ENCODE measurements at places on chromosomes 4 and X.

- DNase-seq: no peak
Measured at GRCh38 chrX:42127563-42127962, 204.2 kb upstream of the CASK start.

DNA sequence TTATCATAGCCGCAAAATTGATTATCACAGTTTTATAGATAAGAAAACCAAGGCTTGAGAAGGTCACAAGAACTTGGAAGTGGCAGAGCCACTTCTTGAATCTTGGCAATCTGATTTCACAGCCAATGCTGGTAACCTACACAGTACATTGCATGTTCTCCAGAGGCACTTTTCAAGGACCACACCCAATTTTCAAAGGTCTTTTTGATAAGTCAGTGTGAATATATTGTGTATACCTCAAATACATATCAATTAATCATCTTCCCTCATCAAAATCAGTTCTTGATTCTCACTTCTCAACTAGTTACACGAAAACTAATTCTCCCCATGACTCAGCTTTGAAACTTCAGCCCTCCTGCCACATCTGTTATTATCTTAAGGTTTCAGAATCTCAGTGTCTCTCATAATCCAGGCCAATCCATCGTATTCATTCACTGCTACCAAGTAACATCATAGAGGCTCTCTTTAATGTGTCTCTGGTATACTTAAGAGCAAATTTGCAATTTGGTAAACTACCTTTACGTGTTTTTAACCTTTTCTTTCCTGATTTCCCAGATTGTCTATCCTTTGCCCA is 16.8 kb downstream of the CAMK2D start:
- DNase-seq: no peak

- DNase-seq: no peak
Measured at GRCh38 chrX:140318296-140318695, 186.6 kb downstream of the SOX3 start.

DNA sequence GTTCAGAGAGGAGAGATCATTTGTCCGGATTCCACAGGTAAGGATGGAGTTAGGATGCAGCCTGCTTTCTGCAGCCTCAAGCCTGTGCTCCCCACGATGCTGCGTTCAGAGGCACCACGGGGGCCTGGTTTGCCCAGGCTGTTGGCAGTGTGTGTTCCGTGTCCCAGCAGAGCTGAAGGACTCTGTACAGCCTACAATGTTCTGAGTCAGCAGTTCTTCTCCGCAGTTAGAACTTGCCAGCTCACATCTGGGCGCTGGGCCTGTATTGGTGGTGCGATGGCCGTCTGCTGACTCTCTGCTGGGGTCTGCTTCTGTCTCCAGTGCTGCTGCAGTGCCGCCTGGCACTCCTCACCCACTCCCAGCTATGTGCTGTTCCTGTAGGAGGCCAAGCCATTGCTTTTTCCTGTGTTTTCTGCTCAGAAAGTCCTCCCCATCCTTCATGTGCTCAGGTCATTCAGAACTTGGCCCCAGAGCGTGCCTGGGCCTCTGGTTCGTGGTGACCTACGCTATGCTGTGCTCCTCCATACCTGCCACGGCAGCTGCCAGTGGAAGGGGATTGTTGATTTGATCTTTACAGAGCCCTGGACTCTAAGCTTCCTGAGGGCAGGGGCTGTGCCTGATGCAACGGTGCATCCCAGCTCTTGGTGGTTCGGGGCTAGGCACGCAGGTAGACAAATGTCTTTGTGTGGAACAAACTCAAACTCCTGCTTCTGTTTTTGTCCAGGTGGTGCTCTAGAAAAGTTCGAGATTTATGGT is 42.6 kb upstream of the TADA2B start:
- DNase-seq: no peak

DNA sequence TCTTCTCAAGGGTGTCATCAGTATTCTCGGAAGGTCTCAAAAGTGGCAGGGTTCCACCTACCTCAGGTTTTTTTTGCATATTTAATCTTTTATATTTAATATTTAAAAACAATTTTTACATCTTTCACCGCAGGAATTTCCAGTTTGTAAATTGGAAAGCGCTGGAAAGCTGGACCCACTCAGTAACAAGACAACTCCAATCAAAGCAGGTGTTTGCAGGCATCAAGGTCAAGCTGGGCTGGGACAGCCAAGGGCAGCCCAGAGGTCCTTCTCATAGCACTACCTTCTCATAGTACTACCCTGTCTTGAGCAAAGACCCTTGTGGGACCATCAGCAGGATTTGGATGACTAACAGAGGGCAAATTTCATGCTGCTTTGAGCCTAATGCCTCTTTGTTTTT is 160.1 kb downstream of the TET2 start:
- no peak for DNase-seq

- no peak for DNase-seq
Measured at GRCh38 chr4:8870647-8871416, 807 bp downstream of the HMX1 start.

DNA sequence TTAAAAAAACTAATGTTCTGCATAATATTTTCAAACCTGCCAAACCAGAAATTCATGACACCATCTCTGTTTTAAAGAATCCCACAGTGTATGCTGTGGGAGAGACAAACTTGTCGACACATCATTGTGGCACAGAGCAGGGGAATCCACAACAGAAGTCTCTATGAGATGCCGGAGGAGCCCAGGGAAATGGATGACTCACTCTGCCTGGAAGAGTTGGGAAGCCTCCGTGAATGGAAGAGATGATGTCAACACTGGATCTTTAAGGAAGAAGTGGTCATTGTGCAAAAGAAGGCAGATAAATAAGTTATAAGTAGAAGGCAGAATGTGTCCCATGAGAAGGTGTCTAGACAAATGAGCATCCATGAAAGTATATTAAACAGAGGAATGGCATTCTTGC is 595.1 kb downstream of the RAB28 start:
- DNase-seq: no peak

DNA sequence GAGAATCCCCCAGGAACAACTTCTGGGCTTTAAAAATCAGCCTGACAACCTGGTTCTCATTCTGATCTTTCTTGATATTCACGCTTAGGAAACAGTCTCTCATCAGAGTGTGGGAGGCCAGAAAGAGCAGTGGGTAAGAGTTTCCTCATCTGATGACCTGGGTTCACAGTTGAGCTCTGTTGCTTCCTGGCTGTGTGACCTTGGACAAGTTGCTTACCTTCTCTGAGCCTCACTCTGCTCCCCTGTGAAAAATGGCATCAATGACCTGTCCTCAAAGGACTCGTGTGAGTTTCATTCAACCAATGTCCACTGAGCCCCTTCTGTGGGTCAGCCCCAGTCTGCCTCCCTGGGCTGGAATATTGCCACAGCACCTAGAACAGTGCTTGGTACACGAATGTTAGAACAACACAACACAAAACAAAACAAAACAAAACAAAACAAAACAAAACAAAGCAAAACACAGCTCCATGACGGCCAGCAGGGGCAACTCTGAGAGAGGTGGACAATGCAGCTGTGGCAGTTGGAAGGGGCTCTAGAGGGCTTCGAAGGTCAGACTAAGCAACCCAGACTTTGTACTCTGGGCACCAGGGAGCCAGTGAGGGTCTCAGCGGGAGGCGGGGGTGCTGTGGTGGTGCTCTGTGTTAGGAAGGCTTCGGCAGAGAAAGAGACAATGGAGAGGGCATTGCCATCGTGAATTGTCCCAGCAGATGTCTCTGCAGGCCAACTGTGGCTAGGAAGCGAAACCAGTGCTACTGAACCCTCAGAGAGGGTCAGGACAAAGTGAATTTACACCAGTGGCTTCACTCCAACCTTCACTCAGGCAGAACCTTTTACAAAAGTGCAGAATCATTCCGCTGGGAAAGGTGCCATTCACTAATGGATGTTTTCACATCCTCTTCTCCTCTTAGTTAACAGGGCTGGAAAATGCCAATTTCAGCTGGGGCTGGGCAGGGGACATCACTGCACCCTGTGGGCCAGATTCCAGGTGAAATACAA is 14.3 kb upstream of the C4orf50 start:
- DNase-seq: no peak

DNA sequence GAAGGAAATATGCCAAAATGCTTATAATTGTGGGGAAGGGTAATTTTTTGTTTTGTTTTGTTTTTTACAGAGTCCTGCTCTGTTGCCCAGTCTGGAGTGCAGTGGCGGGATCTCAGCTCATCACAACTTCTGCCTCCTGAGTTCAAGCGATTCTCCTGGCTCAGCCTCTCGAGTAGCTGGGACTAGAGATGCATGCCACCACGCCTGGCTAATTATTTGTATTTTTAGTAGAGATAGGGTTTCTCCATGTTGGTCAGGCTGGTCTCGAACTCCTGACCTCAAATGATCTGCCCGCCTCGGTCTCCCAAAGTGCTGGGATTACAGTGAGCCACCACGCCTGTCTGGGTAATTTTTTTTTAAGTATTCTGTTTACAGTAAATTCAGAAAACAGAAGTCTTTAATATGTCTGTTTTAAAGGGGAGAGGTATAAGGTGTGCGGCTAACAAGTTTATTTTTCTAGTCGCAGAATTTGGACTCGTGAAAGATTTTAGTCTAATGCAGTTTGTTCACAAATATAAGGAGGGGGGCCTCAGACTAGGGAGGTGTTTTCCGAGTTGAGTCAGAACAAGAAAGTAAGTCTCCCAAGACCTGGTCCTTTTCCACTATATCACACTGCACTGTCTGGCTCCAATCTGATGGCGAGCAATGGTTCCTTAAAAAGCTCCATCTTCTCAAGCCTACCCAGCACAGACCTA is 1.5 kb downstream of the ACSL1 start:
- no peak for DNase-seq

DNA sequence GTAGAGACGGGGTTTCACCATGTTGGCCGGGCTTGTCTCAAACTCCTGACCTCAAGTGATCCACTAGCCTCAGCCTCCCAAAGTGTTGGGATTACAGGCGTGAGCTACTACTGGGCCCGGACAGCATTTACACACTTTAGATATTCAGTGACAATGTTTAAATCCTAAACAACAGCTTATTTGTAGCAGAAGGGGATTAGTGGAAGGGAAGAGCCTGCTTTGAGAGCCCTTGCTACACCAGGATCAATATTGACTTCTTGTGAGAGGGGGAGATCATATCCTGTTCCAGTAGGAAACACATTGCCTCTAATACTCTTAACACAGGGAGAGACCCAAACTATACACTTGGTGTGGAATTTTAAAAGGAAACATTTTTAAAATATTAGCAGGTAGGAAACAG is 7.1 kb downstream of the MGST2 start:
- no peak for DNase-seq

DNA sequence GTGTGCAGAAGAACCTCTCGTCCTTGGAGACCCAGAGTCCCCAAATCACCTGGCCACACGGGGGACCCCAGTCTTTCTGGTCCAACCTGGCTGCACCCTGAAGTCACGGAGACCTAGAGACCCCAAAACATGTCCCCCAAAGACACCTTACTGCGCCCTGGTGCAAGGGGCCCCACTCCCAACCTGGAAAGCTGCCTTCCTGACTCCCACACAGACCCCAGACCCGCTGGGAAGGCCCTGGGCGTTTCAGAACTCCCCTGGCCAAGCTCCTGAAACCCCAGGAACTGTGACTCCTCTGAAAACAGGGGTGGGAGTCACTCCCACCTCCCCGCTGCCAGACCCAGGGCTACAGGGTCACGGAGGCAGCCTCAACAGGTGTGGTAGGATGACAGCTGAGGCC is 12.7 kb upstream of the SHOX start:
- DNase-seq: no peak

DNA sequence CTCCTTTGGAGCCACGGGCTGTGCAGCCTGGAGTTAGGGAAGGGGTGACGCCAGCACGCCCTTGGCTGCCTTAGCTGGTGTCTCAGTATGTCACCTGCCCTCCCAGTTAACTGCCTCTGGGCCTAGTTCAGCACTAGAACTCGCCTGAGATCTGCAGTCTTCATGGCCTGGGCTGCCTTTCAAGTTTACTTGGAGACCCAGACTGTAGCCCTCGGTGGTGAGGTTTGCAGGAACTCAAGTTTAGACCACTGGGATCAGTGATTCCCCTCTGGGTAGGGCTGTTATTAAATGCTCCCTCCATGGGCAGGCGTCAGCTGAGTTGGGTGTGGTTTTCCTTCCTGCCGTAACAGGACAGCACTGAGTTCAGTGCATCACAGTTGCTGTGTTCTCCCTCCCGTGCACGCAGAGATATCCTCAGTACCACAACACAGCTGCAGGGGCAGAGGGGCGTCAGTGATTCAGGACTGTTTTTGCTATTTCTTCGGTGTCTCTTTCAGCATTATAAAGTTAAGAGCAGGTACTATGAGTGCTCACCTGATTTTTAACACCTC is 30.5 kb downstream of the PLAC8 start:
- DNase-seq: no peak

DNA sequence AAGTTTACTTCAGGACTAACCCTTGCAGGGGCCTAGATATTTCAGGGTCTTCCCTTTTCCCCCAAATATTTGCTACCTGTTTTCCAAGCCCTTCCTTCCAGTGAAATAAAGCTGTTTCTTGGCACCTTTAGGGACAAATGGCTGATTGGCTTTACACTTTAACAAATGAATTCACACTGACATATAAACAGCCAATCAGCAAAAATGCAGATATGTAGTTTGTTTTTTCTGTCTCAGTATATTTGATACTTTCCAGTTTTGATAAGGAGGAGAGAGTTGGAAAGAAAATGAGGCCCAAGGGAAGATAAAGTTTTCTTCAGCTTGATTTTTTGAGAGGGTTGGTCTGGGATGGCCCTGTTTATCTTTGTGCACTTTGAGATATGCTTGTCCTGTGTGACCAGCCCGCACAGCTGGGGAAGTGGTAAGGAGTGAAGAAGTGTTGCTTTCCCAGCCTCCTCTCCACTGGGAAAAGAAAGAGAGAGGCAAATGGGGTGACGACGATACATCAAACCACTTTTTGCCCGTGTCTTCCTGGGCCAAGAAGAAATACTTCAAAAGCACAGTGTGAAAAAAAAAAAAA is 67.5 kb downstream of the MGST2 start:
- DNase-seq: no peak

GRCh38 chr4:3399277-3400194 is 42.2 kb upstream of the HGFAC start:
- no peak for DNase-seq

DNA sequence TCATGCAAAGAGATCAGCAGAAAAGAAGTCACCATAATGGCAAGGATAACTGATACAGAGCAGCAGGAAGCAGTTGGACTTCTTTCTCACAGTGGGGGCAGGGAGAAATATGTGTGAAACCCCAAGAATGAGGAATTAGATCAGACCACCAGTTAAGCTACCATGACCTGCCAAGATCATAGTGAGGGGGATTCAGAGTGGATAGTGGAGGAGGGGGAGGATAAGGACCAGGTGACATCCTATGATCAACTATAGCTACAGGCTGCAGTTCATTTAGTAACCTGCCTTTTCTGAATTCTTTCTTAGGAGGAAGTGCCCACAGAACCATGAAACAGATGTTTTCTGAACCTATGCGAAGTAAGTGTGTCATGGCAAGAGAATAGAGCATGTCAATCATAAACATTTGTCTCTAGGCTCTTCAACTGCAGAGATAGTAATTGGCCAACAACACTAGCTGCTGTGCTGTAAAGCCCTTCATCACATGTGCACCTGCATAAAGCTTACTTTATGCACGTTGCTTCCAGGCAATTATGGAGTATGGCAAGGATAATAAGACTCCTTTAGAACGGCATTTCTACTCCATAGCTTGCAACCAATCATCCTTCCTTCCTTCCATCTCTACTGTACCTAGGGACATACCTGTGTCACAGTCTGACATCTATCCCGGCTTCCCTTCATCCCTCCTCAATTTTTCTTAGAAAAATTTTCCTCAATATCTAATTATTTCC is 329.7 kb downstream of the EPHA5 start:
- DNase-seq: no peak
